AML-193 (cell line): ENCODE measurements at places on chromosomes 1 and 21.

DNA sequence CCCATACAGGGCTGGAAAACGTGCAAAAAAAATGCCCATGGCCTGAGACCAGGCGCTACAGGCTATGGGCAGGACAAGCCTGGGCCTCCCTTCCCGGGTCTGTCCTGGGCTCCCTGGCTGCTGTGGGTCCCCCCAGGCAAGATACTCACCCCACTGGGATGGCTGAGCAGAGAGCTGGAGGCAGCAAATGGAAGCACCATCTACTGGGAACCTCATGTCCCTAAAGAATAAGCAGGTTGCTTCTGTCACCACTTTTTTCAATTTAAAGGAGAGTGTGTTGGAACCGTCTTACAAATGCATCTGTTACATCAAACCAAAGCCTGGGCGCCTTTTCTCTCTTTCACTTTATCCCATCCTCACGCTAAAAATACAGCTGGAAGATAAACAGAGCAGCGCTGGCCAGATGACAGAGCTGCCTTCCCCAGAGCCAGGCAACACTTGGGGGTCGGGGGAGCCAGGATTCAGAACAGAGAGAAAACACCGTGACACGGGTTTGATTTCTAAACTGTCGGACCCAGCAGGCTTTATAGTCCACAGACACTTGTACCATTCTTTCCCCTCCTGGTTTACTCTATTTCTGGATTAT is 262.1 kb upstream of the VAMP3 start:
- DNase-seq: no peak

DNA sequence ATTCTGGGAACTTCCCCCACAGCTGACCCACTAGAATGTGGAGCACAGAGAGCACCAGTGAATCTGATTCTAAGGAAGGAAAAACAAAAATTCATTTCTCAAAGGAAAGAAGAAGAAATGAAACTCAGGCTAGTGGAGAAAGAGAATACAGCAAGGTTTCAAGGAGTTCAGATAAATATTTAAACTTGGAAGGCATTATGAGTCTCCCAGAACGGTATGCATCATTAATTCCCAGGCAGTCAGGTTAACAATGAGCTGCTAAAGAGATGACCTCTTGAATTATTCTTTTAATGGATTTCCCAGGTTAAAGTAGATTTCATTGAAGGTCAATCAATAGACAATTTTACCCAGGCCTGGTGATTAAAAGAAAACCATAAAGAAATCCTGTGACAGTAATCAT is 103.6 kb upstream of the KAZN start:
- DNase-seq: no peak

GRCh38 chr1:231612393-231613089 is 14.0 kb upstream of the DISC1 start:
- DNase-seq: peak; percentile 94

DNA sequence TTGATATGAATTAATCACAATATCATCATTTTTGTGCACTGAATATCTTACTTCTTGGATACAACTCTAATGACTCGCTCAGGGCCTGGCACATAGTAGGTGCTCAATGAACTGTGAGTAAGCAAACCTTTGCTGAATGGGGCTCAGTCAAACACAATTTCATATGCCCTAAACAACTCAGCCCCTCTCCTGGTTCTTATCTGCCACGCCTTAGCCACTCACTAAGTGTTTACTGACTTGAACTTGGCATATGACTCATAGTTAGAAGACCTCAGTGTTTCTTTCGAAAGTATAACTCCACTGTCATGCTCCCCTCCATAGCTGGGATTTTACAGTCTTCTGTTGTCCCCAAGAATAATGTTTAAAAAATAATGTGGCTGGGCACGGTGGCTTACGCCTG is 4.8 kb upstream of the IFNLR1 start:
- DNase-seq: peak; percentile 1

GRCh38 chr1:225480825-225481434 is 53.1 kb upstream of the LBR start:
- peak; percentile 9 for DNase-seq

DNA sequence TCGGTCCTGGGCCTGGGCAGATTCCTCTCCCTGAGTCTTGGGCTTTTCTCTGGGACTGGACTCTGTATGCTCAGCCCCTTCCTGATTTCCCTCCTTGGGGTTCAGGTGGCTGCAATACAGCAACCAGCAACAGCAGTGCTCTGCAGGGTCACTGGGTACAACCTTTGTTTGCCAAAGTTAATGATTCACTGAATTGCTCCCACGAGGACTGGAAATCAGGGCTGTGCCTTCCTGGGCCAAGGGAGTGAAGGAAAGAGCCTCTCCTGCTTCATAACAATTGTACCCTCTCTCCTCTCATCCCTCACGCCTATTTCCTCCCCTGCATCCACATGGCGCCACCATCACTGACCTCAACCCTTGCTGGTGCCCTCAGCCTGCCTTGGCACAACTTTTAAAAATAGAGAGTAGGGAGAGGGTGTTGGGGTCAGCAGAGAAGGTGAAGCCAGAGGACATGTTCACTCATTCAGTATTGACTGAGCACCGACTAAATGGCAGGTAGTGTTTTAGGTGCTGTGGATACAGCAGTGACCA is 52.8 kb upstream of the GOLT1A start:
- no peak for DNase-seq

DNA sequence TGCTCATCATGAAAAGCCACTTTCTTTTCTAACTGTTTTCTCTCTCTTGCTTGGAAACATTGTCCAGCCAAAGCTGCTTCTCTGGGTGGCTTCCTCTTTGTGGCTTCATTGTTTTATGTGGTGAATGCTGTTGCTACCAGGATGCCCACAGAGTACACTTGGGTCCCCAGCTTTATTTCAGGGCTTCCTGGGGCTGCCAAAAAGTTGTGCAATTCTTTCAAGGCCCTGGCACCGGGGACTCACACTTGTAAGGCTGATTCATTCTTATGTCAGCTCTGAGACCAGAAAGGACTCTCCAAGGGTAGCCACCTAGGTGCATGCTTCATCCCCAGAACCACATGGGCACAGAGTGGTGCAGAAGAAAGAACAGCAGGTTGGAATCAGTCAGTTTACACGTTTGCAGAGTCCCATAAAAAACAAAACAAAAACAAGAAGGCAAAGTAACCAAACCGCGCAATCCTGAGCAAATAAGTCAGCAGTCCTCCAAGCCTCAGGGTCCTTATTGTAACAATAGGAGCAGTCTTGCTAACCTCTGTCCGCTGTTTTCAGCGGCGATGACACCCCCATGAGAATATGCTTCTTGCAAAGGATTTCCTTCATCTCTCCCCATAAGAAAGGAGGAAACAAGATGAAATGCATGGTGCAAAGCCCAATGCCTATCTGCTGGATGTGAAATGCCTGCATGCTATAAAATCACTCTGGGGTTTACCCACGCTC is 89.9 kb upstream of the SSX2IP start:
- peak; percentile 94 for DNase-seq

DNA sequence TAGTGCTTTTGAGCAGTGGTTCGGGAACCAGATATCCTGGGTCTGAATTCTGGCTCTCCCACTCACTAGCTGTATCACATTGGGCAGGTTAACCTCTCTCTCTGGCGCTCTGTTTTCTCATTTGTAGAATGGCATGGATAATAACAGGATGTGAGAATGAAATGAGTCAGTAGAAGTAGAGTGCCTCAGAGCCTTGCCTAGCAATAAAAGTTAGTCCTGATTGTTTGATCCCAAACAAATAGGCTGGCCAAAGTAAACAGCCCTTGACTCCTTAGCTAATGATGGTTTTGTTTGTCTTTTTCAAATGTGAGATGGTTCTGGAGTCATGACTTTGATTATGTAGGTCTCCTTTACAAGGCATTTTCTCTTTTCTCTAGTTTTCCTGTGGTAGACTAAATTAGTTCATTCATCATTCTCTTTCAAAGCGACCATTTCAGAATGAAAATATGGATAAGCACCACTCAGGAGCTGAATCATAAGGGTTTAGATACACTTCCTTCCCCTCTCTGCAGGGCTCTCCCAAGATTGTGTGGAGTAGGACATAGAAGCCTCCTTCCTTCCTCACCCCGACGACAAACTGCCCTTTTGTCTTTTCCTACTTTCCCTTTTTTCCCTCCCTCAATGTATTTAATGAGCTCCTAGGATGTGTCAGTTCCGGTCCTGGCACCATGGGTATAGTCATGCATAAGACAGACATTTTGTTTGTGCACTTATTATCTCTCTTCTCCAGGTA is 23.1 kb downstream of the KIAA0040 start:
- no peak for DNase-seq

DNA sequence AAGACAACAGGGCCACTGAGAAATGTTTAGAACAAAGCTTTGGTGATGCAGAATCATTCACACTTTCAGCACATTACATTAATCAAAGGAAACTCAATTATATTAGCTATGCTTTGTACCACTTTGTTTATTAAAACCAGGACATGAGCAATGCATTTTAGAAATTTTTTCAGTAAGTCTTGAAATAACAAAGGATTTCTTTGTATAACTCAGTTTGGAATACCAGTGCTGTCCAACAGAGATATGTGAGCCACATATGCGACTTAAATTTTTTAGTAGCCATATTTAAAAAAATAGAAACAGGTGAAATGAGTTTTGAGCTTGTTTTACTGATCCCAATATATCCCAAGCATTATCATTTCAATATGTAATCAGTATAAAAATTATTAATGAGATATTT is 18.8 kb upstream of the F3 start:
- DNase-seq: no peak

DNA sequence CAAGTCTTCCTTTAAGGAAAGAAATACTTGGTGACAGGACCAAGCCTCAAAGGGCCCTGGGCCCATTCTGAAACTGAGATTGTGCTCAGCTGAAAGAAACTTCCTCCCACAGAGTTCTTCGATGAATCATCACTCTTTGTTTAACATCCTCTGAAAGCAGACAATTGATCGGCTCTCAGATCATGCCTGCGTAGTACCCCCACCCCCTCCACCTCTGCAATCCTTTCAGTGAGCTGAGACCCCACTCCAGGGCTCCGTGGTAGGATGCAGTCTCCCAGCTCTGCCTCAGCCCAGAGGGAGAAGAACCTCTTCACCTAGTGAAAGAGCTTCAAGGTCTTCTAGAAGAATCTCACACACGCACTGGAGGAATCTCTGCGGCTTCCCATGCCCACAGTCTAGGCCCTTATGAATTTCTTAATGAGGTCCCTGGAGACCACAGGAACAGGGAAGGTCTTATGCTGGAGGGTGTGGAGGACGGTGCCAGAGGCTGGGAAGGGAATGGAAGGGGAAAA is 104.9 kb upstream of the SOD1 start:
- no peak for DNase-seq

GRCh38 chr1:55864251-55864650 is 649.1 kb upstream of the USP24 start:
- DNase-seq: no peak

- no peak for DNase-seq
Measured at GRCh38 chr1:118914379-118915161, 73.6 kb downstream of the TBX15 start.

GRCh38 chr1:155801149-155801548 is 55.9 kb downstream of the GON4L start:
- no peak for DNase-seq

- peak; percentile 27 for DNase-seq
Measured at GRCh38 chr1:226424221-226425003, 16.5 kb upstream of the PARP1 start.

- no peak for DNase-seq
Measured at GRCh38 chr1:229887043-229887822, 179.8 kb upstream of the GALNT2 start.

DNA sequence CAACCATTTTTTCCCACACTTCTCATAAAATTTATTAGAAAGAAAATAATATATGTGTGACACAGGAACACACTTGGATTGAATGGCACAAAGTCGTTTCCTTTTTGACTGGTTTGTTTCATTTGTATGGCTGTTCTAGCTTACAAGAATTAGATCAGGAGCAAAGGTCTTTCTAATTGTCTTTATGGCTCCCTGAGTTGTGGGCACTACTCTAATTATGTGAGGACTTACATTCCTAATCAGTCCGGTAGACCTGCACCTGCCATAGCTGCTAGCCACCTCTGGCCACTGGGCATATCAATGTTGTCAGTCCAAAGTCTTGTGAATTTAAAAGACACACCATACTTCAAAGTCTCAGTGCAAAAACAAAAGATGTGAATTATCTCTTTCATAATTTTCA is 346.7 kb downstream of the NTNG1 start:
- no peak for DNase-seq

- DNase-seq: no peak
Measured at GRCh38 chr1:61056573-61057439, 25.6 kb upstream of the NFIA start.

DNA sequence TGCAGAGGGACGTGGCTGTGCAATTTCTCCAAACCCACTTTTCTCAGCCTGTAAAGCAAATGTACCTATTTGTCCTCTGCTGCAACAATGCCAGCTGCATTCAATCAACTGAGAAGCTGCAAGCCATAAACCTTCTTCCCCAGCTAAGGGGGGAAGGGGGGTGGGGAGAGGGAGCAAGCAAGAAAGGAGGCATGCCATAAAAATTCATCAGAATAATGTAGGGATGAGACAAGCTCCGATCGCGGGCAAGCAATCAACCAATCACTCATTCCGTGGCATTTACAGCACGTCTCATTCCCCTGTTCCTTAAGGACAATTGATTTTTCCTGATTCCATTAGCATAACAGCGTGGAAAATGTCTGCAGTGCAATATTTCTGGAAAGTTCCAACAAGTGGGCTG is 144.8 kb downstream of the DMRTA2 start:
- DNase-seq: no peak
